Activated naive CD4-positive, alpha-beta T cell (primary cell): ENCODE measurements at places on chromosomes 6 and 20.

DNA sequence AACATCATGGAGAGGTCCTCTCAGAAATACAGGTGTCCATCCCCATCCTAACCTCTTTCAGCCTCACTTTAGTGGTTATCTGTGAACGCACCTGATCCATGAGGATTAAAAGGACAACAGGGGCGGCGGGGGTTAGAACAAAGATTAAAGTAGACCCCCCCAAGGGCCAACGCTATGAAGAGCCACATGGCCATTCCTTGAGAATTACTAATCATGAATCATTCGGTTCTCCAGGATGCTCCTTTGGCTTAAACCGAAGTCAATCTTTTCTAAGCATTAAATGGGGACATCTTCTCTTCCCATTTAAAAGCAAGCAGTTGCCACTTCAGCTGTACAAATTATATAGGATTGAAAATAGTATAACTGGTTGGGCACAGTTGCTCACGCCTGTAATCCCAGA lies 212.4 kb downstream of the GMPR start:
- no peak for DNase-seq

DNA sequence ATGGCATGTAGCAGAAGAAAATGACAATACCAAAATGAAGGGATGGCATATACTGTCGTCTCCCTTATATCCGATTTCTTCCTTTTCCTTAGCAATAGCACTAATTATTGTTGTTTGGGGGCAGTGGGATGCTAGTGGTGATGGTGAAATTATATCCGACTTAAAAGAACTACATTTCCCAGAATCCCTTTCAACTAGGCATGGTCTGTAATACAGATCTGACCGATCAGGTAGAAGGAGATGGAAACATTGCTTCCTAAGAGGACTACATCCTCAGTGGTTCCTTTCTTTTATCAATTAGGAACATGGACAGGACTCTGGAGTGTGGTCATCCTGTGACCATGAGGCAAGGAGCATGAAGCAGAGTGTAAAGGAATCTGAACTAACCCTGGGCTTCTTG lies 532.6 kb downstream of the CBLN4 start:
- no peak for DNase-seq

- no peak for DNase-seq
Observed at GRCh38 chr6:33567836-33568235, 12.2 kb downstream of the BAK1 start.

DNA sequence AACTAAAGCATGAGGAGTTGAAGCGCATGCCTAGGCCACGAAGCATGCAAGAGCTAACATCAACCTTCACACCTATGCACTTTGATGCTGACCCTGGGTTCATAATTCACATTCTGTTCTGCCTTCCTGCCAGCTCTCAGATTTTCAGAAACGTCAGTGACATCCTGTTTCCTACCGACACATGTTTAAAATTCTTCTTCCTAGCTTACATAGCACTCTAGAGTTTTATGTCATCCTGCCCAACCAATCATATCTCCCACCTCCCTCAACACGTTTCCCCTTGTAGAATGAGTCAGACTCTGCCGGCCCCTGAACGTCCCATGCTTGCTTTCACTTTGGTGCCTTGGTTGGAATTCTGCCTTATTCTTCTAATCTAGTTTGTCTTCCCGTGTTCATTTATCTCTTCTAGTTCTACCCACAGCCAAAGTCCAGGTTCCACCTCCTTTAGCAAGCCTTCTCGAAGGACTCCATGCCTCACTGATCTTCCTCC lies 97.2 kb upstream of the MAP7 start:
- no peak for DNase-seq
